AG09309 (cell line): ENCODE measurements at places on chromosomes 7 and 10.

GRCh38 chr10:88592381-88592780 is 5.8 kb downstream of the LIPJ start:
- no peak for DNase-seq

DNA sequence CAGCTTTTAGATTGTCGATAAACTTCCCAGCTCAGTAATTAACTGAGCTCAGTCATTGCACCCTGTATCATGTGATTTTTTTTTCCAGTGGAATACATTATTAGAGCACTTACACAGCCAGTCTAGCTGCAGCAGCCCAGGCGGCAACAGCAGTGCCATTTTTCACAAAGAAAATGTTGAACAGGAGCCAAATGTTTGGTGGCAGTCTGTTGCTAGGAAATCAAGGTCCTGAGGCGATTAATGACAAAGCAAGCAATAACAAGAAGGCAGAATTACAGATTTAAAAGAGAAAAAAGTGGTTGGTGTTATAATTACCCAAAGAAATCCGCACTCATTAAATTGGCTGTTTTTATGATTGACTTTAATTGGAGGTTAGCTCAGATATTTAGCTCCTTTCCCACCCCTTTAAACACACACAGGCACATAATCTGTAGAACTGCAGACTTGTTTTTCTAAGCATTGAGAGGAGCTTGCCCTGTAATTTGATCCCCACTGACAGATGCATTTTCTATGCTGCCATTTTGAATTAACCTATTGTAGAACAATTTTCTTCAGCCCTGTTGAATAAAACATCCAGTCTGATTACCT is 267.4 kb downstream of the ADK start:
- no peak for DNase-seq

GRCh38 chr7:79529214-79529880 is 75.9 kb upstream of the MAGI2 start:
- DNase-seq = no peak

DNA sequence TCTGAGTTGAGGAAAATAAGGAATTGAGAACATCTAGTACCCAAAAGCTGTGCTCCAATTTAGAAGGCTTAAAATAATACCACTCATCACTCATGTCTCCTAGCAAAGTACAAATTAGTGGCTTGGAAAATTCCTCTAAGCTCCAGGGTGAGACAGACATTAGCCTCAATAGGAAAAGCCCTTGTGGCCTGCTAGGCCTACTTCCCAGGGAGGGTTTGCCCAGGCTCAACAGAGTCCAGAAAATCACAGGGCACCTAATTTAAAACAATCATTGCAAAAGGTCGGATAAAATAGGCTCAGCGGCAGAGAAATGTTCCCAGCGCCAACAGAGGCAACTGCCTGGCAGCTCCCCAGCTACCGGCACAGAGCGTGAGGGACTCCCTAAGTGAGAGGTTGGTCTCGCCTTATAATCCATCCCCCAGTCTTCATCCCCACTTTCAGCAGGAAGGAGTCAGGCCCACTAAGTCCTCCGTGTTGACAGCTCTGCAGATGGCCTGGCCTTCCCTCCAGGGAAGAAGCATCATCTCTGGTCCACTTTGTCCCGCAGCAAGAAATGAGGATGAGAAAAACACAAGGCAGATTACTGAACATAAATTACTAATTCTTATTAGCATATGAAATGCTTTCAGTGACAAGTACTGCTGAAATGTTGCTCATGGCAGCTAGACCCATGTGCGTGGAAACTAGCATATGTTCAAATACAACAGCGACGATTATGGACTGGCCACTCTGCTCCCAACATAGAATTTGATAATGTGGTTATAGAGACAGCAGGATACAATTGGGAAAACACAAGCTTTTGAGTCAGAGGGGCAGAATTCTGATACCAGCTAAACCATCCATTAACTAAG is 1177.7 kb upstream of the AUTS2 start:
- no peak for DNase-seq

GRCh38 chr7:150373049-150373801 is 4.6 kb downstream of the REPIN1 start:
- no peak for DNase-seq

- peak; percentile 2 for DNase-seq
Measured at GRCh38 chr7:82481499-82482097, 38.0 kb upstream of the CACNA2D1 start.

DNA sequence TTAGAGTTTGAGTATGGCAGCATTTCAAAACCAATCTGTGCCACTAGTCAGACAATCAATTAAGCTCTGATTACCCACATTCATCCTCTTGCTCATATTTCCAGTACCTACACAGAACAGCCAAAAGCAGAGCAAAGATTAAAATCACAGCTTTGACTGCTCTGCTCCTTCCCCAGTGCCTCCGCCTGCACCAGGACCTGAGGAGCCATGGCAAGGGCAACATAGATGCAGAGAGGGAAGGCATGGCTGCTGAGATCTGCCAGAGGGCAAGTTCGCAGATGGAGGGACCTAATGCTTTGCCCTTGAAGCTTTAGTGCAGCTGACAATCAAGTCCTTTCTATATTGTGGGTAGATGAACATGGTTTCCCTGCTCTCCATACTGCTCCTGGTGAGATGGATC is 148.1 kb downstream of the HTR7 start:
- DNase-seq = no peak

DNA sequence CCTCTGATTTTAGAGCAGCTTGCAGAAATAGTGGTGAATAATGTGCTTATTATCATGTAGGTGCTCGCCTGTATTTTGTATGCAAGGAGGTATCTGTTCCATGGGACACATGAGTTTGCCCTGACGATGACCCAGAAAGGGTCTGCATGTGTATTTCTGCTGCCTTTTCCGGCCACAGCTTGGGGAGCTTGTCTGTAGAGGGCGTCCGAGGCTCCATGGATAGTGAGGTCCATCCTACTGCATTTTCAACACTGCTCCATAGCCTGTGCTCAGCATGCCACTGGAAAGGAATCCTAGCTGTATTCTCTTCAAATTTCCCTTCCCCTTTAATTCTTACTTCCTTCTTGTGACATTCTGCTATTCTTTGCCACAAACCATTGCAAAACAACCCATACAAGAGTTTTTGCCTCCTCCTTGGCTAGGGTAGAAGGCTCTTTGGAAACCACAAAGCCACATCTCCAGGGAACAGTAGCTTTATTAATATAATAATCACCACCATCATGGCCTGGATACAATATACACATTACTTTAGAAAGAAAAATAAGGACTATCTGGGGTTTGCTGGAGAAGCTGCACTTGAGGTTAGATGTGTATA is 127.7 kb downstream of the DYNC1I1 start:
- DNase-seq = no peak

DNA sequence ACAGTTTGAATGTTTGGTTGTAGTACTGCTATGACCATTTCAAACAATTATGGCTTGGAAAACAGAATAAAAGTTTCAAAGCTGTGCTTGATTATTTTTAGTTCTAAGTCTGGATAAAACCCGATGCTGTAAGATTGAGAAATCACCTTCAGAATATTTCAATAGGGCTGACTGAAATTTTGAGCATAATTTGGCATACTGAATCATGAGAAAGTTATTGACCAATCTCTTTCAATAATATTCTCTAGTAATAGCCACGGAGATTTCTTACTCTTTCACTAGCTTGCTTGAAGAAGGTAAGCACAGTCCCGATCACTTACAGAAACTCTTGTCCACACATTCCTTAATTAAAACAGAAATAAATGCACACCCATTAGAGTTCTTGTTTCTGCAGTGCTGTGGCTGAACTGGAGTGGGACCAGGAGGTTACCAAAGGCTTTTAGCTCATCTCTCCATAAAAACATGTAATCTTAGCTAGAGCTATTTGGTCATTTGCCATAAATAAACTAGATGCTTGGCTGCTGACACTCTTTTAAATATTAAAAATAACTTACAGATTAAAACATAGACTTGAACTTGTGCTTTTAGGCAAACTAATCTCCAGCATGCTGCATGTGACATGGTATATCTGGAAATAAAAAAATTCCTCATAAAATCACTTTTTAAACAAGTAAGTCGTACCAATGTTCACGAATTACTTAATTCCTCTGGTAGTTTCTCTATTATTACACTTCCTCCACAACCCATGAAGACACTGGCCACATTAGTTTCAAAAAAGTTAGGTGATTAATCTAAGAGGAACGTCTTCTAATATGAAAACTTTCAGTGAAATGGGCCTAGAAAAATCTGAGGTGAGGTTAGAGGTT is 97.8 kb downstream of the AGMO start:
- peak; percentile 31 for DNase-seq

GRCh38 chr10:11605807-11606408 is 5.5 kb downstream of the USP6NL start:
- DNase-seq = no peak

DNA sequence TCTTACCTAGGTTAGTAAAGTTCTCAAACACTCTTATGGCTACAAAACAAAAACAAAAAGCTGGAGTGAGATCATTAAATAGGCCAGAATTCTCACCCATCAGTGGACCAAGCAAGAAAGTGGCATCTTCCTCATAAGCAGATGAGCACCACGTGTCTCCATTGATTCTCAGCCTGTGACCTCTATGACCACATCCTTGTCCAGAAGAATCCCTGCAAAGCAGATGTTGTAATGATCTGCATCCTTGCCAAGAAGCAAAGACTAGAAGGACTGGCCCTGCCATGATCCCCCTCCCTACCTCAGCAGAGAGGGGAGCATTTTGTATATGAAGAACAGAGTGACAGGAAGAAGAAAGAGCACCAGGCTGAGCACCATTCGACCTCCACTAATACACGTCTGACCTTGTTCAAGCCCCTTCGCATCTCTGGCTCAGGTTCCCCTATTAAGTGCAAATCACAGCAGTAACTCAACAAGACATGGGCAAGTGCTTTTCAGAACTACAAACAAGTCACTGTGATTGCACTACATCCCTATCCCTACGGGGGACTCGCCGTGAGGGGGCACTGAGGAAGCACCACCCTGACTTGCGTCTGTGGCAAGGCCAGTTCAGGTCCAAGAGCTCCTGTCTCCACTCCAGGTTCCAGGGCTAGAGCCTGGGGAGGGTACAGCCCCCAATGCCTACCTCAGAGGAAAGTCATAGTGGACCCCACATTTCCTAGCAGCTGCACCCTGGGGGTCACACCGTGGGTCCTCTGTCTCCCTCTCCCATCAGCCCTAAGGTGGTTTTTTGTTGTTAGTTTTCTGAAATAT is 22.2 kb upstream of the RASSF4 start:
- DNase-seq = no peak

DNA sequence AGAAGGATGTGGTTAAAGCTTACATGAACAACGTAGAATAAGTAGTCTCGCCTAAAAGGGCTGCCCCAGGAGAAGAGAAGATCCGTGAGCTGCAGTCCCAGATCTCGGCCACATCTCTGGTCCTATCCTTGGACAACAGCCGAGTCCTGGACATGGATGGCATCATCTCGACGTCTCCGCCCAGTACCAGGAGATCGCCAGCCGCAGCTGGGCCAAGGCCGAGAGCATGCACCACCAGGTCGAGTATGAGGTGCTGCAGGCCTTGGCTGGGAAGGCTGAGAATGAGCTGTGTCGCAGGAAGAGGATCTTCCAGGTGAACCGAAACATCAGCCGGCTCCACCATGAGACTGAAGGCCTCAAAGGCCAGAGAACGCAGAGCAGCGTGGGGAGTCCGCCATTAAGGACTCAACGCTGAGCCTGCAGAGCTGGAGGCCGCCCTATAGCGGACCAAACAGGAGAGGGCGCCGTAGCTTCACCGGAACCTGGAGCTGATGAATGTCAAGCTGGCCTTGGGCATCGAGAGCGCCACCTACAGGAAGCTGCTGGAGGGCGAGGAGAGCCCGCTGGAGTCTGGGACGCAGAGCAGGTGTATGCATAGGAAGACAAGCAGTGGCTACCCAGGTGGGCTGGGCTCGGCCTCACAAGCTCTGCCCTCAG is 22.2 kb downstream of the LIPK start:
- no peak for DNase-seq

GRCh38 chr7:73828107-73828803 is 2.5 kb upstream of the CLDN4 start:
- no peak for DNase-seq
